A673 (cell line): ENCODE measurements at places on chromosomes 7 and 10. TPM values are rescaled to one million over a fixed set of nuclear protein-coding genes. Genes with fewer than 3 reads are reported as not detected.

Gene UNC5B
- 8.2 and 9.9 TPM in 2 replicates for total RNA-seq

- no peaks in the 10 kb centered on the region for H3K36me3 ChIP-seq
- no peak overlapping the region for H3K4me3 ChIP-seq
- H3K27ac ChIP-seq = no peak overlapping the region
- no peaks in the 10 kb centered on the region for H3K4me1 ChIP-seq
Observed at GRCh38 chr7:144454256-144455039, 51.0 kb upstream of the NOBOX start.

DNA sequence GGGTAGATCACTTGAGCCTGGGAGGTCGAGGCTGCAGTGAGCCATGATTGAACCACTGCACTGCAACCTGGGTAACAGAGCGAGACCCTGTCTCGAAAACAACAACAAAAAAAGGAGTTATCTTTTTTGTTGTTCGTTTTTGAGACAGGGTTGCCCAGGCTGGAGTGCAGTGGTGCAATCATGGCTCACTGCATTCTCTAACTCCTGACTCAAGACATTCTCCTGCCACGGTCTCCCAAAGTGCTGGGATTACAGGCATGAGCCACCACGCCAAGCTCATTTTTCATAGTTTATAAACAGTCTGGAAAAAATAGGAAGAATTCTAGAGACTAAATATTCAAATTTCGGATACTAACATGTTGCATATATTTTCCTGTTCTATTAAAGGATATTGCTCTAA, 29.4 kb downstream of the SFXN4 start:
- peaks cover 7% of the 10 kb centered on the region for H3K4me1 ChIP-seq
- no peak overlapping the region for H3K27ac ChIP-seq
- no peaks in the 10 kb centered on the region for H3K27me3 ChIP-seq
- no peak for DNase-seq
- H3K4me3 ChIP-seq = no peak overlapping the region

DNA sequence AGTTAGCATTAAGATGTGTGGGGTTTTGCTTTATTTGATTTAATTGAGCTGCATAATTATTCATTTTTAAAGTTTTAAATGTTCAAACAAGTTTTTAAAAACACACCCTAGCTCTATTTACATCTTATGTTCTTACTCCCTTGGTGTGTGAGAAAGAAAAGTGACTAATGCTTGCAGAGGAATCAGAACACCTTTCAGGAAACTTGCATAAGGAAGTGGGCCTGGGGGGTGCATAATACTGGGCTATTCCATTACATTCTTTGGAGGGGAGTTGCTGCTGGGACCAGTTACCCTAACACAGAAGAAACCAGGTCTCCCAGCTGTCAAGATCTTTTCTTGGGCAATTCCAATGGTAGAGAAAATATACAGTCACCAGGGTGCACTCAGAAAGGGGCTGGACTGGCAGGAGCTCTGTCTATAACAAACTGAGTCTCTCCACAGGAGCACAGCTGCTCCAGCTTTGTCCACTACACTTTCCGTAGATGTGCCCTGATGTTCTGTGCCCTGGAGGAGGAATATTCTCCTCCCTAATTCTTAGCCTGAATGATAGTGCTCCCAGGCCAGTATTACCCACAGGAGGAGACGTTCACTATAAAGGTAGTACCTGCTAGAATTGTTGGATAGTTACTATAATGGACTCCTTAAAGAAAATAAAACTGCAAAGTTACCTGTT, 304.2 kb downstream of the CDC14C start:
- DNase-seq = no peak
- H3K4me1 ChIP-seq = no peaks in the 10 kb centered on the region
- no peaks in the 10 kb centered on the region for H3K27me3 ChIP-seq
- H3K36me3 ChIP-seq = no peaks in the 10 kb centered on the region
